ENCODE measurements at places on chromosomes 16 and 17.

- DNase-seq = no peak
Observed at GRCh38 chr17:68004201-68004600, 7.9 kb upstream of the C17orf58 start.

DNA sequence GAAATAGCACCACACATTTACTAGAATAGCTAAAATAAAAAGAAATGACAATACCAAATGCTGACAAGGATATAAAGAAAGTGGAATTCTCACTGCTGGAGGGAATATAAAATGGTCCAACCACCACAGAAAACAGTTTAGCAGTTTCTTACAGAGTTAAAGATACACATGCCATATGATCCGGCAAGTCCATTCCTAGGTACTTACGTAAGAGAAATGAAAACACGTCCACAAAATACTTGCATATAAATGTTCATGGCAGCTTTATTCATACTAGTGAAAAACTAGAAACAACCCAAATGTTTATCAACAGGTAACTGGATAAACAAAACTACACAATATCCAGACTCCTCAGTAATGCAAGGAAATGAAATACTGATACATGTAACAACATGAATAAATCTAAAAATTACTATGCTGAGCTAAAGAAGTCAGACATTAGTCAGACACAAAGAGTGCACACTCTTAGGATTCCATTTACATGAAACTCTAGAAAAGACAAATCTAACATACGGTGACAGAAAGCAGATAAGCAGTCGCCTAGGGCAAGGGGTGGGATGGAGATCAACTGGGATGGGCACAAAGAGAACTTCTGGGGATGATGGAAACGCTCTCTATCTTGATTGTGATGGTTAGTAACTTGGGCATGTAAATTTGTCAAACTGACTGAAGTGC is 76.4 kb downstream of the SMG6 start:
- DNase-seq = no peak

GRCh38 chr17:27743281-27743885 is 56.9 kb downstream of the NOS2 start:
- no peak for DNase-seq

DNA sequence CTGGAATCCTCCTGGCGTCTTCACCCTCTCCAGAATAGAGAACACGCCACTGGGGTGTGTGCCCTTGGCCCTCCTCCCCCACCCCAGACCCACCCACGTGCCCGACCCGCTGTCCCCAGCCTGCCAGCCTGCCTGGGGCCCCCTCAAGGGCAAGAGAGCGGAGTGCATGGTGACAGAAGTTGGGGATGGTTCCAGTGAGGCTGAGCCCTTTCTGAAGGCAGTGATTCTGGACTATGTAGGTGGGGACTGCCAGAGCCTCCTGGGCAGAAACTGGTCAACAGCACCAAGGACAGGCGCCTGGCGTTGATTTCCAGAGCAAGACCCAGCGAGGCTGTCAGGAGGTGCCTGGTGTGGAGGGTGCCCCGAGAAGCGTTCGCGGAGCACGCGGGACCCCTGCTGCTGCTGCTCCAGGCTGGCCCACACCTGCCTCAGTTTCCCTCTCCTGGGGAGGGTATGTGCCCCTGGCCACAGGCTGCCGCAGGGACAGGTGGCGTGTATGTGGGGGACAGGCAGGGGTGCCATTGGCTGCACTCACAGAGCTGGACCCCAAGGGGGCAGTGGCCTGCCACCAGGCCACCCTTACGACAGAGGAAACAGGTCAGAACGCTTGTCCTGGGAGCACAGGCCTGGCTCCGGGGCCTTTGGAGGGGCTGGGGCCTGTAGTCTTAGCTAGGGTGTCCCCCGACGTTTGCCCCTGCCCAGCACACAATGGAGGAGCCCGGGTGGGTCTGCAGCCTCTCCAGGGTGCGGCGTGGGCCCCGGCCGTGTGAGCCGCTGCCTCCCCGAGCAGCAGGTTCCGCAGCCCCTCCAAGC is 1.2 kb downstream of the SSTR5 start:
- DNase-seq = no peak

DNA sequence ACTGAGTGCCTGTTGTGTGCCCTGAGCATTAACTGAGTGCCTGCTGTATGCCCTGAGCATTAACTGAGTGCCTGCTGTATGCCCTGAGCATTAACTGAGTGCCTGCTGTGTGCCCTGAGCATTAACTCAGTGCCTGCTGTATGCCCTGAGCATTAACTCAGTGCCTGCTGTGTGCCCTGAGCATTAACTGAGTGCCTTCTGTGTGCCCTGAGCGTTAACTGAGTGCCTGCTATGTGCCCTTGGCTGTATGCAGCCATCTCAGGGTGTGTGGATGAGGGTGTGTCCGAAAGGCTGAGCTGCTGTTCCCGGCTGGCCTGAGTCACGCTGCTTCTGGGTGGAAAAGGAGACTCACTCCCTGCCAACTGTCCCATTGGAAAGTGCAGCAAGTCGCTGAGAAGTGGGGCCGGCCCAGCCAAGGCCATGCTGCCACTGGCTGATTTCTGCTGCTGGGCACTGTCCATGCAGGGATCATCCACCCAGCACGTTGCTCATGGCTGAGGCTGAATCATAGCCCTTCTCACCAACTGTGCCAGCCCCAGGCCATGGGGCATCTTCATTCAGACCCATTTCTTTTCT is 113.8 kb downstream of the OR1D5 start:
- DNase-seq = no peak

- no peak for DNase-seq
Observed at GRCh38 chr17:64259922-64260321, 3.1 kb downstream of the TEX2 start.

DNA sequence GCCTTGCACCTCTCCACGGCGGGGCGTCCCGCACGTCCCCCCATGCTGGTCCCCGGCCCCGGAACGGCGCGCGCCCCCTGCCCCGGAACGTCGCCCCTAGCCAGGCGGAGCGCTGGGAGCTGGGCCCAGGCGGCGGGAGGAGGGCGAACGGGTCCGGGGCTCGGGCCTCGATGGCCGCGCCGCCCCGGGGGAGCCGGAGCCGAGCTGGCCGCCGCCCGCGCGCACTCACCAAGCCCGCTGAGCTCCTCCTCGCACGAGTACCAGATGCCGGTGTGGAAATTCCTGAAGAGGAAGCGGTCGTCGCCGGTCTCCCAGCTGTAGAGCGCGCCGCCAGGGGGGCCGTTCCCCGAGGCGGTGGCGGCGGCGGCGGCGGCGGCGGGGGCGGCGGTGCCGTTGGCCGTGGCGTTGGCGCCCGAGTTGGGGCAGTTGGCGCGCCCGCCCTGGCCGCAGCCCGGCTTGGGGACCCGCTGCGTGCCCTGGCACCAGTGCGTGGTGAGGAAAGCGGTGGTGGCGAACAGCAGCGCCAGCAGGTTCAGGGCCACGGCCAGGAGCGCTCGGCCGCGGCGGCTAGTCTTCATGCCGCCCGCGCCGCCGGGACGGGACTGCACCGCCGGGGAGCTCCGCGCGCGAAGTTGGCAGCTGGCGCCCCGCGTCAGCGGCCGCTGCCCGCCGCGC is 530 bp downstream of the GSG1L start:
- no peak for DNase-seq

DNA sequence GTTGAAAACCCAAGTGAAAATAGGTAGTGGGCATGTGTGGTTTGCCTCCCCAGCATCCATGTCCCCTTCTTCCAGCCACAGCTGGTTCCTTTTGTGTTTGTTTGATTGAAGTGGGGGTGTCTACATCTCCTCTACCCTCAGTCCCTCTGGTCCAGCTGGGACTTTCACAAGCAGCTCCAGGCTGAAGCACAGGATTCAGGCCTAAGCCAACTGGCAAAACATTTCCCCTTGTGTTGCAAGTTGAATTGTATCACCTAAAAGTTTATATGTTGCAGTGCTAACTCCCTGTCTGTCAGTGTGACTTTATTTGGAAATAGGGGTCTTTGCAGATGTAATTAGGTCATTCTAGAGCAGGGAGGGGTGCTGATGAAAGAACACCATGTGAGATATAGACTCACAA is 205.9 kb upstream of the ASIC2 start:
- no peak for DNase-seq

- no peak for DNase-seq
Observed at GRCh38 chr17:49000943-49001342, 3.8 kb downstream of the IGF2BP1 start.

GRCh38 chr17:20189979-20190378 is 180.8 kb downstream of the SPECC1 start:
- DNase-seq = no peak

DNA sequence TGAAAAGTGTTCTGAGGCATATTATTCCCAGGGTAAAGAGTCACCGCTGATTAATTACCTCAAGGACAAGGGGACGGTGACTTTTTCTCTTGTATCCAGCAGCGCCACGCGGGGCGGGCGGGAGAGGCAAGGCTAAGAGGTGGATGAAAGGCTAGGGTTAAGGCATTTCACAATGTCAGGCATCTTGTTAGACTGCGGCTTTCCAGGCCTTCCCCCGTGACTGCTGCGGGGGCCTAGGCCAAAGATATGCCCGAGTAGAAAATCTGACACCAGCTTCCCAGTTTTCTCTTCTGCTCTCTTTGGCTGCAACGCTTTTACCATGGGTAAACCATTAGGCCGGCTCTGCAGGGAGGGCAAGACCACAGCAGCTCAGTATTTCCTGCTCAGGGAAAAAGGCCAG is 698.2 kb downstream of the MAF start:
- DNase-seq = no peak

Measured in esophagus squamous epithelium (tissue), 5 donors.